ENCODE measurements at places on chromosomes 5 and 9. TPM values are rescaled to one million over a fixed set of nuclear protein-coding genes. Genes with fewer than 3 reads are reported as not detected.

DNA sequence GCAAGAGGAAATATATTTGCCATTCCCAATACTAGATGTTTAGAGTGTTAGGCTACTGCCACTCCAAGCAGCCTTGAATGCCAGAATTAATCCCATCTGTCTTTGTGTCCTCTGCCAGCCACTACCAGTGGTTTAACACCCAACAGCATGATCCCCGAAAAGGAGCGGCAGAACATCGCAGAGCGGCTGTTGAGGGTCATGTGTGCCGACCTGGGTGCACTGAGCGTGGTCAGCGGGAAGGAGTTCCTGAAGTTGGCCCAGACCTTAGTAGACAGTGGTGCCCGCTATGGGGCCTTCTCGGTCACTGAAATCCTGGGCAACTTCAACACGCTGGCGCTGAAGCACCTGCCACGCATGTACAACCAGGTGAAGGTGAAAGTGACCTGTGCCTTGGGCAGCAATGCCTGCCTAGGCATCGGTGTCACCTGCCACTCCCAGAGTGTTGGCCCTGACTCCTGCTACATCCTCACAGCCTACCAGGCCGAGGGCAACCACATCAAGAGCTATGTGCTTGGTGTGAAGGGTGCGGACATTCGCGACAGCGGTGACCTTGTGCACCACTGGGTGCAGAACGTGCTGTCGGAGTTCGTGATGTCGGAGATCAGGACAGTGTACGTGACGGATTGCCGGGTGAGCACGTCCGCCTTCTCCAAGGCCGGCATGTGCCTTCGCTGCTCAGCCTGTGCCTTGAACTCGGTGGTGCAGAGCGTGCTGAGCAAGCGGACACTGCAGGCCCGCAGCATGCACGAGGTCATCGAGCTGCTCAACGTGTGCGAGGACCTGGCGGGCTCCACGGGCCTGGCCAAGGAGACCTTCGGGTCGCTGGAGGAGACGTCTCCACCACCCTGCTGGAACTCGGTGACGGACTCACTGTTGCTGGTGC, 29.3 kb downstream of the AMBP start:
- DNase-seq, result no peak
- no peaks in the 10 kb centered on the region for H3K27me3 ChIP-seq
- no peaks in the 10 kb centered on the region for H3K4me1 ChIP-seq
- no peak overlapping the region for H3K27ac ChIP-seq

- H3K4me3 ChIP-seq, result no peak overlapping the region
- no peaks in the 10 kb centered on the region for H3K4me1 ChIP-seq
- no peaks in the 10 kb centered on the region for H3K36me3 ChIP-seq
- H3K27me3 ChIP-seq, result no peaks in the 10 kb centered on the region
- no peak for DNase-seq
- no peak overlapping the region for H3K27ac ChIP-seq
Observed at GRCh38 chr5:102307232-102307631, 11.1 kb upstream of the SLCO4C1 start.

- DNase-seq, result no peak
- H3K27me3 ChIP-seq, result no peaks in the 10 kb centered on the region
- H3K36me3 ChIP-seq, result no peaks in the 10 kb centered on the region
Observed at GRCh38 chr5:16529306-16529705, 63.7 kb upstream of the ZNF622 start.

The LHFPL2 gene
- total RNA-seq, result 41.3 TPM

All from breast epithelium (tissue), 4 donors.